ENCODE measurements at places on chromosomes 2 and 18.

DNA sequence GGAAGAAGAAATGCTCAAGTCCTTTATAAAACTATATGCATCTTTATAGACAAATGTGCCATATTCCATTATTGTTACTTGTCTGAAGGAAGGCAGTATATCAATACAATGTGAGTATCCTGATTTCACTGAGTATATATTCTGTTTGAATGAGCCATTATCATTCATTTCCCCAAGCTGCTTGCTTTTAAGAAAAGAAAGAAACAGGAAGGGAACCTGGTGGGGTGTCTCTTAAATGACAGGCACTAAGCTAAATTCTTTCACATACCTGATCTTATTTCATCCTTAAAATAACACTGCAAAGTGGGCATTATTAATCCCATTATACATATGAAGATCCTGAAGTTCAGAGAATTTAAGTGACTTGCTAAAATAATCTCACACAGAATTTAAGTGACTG, 307.9 kb downstream of the SLC8A1 start:
- DNase-seq: no peak

DNA sequence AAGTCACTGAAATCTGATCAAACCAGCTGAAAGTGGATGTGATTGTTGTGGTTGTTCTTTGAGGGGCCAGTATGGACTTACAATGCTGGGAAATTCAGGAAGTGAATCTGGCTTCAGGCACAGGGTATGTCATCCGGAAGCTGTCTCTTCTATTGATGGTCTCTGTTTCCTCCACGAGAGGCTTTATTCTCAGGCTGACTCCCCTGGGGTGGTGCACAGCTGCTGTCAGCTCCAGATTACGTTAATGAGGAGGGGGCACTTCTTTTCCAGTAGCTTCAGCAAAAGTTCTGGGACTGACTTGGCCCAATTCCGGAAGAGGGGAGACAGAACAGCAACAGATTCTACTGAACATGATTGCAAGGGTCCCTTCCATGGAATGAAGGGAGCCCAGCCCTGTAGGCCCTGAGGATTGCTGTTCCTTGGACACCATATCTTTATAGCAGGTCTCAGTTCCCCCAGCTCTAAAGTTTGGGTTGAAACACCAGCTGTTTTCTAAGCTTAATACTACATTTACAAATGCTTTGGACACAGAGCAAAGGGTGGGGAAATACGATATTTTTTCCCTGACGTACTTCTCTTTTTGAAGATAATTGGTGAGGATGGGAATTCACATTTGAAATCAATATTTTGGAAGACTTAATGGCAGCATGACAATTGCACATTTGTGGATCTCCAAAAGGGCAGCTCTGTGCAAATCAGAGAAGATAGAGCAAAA, 400.9 kb downstream of the TSN start:
- DNase-seq: no peak

DNA sequence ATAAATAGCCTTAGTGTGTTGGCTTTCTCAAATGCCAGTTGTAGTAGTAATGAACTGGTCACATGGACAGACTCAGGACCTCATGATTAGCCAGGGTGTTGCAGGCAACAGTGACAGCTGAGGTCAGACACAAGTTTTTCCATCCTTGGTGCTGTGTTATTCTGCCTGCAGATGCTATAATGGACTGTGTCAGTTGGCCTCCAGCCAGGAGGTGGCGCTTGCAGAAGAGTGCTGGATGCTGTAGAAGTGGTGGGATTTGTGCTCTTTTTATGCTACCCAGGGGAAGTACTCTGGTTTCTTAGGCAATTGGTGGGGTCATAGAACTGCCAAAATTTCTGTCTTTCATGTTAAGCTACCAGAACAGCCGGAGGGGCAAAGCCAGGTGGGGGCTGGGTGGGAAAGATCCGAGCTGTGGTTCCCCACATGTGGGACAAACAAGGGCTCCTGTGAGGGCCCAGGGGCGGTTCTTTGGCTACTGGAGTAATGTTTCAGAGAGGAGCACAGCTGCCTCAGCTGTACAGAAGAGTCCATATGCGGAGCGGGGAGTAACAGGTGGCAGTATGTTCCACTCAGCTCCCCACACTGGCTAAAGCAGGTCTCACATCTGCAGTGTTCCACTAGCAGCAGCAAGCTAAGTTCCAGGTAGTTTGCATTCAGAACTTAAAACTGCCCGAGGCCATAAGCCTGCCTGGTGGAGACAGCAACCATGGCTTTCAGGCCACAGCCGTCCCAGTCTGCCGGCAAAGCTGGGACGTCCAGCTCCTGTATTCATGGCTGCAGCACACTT, 104.4 kb downstream of the GULP1 start:
- peak; percentile 7 for DNase-seq

- no peak for DNase-seq
These were observed 11.4 kb downstream of the UBE2E3 start for GRCh38 chr2:180991820-180992219.

DNA sequence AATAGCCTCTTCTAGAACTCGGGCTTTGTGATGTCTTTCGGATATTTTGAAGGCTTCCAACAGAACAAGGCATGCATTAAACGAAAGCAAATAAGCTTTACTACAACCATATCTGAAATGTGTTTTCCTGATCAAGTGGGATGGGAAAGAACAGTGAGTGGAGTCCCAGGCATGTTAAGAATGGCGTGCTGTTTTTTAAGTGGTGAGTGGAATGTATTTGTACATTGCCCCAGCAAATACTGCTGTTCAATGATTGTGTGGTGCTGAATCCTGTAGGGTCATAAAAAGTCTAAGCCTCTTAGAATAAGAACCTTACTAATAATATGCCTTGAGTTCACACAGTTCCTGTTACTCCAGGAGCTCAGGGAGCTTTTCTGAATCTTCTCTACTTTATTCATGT, 52.5 kb downstream of the POMC start:
- no peak for DNase-seq

GRCh38 chr2:111654829-111655228, 229.2 kb downstream of the ANAPC1 start:
- DNase-seq: no peak

DNA sequence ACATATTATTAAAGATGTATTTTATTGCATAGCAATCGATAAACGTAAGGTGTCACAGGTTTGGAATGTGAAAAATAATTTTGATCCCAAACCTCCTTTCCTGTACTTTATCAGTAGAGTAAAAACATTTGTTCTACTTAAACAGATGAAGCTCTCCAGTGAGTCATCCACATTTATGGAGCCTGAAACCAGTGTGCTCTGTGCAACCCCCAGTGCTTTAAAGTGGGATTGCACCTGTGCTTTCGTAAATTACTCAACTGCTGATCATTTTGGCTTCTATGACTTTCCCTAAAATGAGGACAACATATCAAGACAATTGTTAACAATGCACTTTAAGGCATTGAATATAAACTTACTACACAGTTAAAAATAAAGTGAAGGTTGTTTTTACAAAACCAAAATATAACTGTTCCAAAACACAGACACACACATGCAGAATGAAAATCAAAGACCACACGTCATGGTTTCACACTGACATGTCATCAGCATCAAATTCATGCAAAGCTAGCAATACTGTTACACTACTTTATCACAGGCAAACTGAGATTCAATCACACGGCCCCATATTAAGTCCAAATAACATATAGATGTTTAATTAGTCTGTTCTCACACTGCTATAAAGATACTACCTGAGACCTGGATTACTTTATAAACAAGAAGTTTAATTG, 9.7 kb downstream of the TMEM18 start:
- DNase-seq: peak; percentile 63

- DNase-seq: no peak
These were observed 23.7 kb downstream of the INPP1 start for GRCh38 chr2:190367091-190367490.

All from activated CD8-positive, alpha-beta T cell treated with anti-CD3 and anti-CD28 coated beads for 36 hours (primary cell).